ENCODE measurements at places on chromosomes 2 and 18.

DNA sequence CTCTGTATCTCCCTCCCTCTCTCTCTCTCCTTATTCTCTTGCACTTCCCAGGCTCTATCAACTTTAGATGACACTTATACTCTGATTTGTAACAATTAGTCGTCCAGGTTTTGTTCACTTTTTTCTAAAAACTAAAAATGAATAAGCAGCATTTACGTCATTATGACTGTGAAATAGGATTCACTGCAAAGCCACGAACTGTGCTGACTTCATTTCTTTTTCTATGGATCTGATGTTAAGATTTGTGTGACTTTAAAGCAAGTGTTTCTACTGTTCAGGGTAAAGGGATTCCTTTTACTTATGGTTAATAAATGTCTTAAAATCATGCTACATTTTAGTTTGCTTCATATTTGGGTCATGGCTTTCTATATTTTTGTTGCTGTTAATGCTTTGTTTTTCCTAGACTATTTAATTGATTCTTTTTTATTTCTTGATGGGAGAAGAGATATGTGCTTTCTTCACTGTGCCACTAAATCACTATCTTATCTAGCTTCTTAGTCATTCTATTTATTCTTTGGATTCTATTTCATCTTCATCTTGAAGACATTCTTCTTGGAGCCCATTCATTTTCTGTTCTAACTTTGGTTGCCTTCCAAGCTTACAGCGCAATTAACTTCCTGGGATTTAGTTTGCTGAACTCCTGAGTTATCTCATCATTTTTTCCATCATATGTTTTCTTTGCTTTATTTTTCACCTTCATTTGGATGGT is 480.4 kb upstream of the TRIB2 start:
- DNase-seq, result no peak

GRCh38 chr2:201450954-201451291 is 335 bp downstream of the TRAK2 start:
- no peak for DNase-seq

DNA sequence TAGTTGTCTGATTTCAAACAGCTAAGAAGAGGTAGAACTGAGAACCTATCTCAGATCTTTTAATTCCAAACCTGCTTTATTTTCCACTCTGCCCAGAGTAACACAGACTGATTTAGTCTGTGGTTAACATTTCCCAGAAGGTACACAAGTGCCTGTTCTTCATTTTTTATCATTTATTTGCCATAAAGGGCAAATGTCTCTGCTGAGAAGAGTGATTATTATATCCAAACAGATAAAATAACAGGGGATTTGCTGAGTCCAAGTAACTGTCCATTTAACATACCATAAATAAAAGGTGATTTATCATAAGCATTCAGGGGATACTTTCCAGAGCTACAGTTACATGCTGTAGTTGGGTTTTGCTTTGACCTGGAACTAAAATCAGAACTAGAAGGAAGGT is 617.7 kb downstream of the MBD2 start:
- no peak for DNase-seq

GRCh38 chr2:106104332-106105062 is 89.6 kb downstream of the UXS1 start:
- peak; percentile 74 for DNase-seq

DNA sequence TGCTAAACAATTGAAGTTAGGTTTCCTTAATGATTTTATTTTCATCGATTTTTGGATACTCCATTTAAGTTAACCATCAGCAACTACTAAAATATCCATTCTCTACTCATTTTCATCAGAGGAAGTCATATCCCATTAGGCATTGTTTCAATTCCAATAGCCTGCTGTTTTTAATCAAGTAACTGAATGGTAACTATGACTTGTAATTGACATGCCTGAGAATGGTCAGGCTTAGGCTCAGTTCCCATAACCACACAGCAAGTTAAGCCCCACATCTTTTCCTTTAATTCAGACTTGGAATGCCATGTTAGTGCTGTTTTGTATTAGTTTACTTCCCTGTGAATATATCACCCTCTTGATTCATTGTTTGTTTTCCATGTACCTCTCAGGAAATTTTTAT is 398.8 kb downstream of the ARHGAP15 start:
- DNase-seq, result no peak
